Right renal cortex interstitium (tissue), 3 donors: ENCODE measurements at places on chromosomes 3 and 15. TPM values are rescaled to one million over a fixed set of nuclear protein-coding genes. Genes with fewer than 3 reads are reported as not detected.
A peak's percentile ranks its signal among the peaks of the same experiment; 100 is the strongest.

- DNase-seq, result no peak
Observed at GRCh38 chr3:52004163-52004787, 8.6 kb upstream of the RPL29 start.

The SLITRK3 gene
- 0.60 TPM for polyA plus RNA-seq

- peak; percentile 56 for DNase-seq
Observed at GRCh38 chr15:63156755-63157117, 541 bp downstream of the RPS27L start.

The CPLX3 gene
- polyA plus RNA-seq, result not detected

The PIK3CB gene
- polyA plus RNA-seq, result 32.5 TPM

DNA sequence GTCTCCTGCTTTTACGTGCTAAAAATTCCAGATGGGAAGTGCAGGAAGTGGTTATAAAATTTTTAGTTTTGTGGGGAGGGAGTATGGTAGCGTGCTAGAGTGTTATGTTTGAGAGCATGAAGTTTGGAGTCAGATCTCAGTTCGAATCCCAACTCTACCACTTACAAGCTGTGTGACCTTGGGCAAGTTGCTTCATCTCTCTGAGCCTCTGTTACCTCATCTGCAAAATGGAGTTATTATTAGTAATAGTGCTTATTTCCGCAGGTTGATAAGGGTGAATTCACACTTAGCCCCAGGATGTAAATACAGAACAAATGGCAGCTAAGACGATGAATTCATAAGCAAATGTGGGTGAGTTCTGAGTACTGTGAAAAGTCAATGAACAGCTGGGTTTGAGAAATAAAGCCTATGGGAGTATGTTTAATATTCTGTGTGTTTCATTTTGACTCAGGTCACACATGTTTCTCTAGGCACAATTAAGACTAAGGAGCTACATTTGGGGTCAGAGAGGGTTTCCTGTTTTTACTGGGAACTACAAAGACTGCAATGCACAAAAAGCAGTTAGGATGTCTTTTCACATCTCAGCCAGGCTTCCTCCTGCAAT lies 73.1 kb upstream of the FEZF2 start:
- DNase-seq, result no peak

The ZFAND6 gene
- 135 TPM for polyA plus RNA-seq

GRCh38 chr3:131216330-131216729 lies 165.2 kb upstream of the NUDT16 start:
- no peak for DNase-seq

- no peak for DNase-seq
Observed at GRCh38 chr3:185846037-185846436, 21.2 kb upstream of the IGF2BP2 start.

DNA sequence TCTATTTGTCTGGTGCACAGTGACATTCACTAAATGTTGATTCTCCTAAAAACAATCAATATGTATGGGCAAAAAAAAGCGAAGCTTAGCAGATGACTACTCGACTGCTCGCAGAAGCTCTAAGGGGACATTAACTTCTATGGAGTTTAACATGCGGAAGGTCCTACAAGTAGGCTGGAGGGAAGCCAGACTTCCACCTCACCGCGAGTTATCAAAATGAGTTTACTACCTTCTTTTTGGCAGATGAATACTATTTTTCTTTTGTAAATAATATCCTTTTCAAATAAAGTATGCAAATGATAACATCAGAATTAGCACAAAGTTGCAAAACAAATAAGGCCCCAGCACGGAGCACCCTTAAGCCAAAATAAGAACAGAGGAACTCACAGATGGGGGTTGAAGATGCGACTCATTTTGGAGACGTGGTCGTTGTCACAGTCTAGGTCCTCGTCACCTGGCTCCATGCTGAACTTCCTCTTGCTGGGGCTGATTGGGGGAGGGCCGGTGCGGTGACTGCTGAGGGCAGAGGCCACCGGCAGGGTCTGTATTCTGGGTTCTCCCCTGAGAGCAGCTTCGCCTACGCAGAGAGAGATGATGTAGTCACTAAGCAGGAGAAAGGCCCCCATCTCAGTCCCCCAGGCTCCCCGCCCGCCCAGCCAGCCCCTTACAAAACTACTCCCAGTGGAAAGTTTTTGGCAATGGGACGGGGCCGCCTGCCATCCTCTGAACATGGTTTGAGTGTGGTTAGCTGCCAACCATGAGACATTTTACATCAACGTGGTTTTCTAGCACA lies 42.1 kb downstream of the VGLL4 start:
- no peak for DNase-seq
